Activated T-helper 17 cell treated with anti-CD3 and anti-CD28 coated beads, Interleukin-2, amount 50 U/mL, for 72 hours (primary cell): ENCODE measurements at places on chromosomes 7 and 10. TPM values are rescaled to one million over a fixed set of nuclear protein-coding genes. Genes with fewer than 3 reads are reported as not detected.

HOXA7 gene
- total RNA-seq, result not detected

DNA sequence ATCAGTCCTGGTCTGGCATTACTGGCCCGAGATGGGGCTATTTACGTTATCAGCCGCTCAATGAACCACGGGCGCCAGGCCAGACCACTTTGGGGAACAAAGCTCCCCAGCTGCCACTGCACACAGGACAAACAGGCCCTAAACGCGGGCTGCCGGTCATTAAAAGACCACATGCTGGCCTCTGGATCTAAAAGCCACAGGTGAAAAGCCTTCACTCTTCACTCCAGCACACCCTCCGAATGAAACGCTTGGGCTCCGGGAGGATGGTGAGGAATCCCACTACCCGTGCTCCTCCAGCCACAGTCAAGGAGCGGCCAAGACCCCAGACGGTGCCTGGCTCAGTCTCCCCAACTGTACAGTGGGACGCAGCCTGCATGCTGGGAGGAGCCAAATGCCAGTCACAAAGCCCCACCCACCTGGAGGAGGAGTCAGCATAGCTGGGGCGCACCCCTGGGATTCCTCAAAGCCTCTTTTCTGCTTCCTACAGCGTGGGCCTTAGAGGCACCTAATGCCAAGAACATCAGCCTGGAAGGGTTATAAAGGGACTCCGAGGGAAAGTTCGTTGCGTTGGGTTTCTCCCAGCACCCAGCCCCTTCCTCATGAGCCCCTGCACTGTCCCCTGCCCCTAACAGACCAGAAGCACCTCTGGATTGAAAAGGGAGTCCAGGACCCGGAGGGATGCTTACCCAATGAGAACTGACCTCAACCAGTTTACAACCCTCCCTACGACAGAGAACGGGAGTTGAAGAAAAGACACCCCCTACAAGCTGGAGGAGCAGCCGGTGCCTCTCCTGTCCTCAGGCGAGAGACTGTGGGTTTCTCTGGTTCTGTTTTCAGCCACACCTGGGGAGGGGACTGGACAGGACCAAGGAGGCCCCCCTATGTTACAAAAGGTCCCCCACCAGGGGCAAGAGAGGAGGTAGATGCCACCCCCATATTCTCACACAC is 4.7 kb downstream of the PDGFA start:
- no peak for ATAC-seq

GRCh38 chr7:18177815-18178660 is 150.4 kb upstream of the PRPS1L1 start:
- peak; percentile 82 for ATAC-seq

PARP12 gene
- 17.4 TPM for total RNA-seq

- ATAC-seq, result no peak
These were observed 1326.3 kb downstream of the XPNPEP1 start for GRCh38 chr10:108597031-108597430.

- ATAC-seq, result no peak
These were observed 5.9 kb upstream of the ITGA8 start for GRCh38 chr10:15725603-15726002.

GRCh38 chr7:148733496-148733895 is 34.8 kb downstream of the CUL1 start:
- no peak for ATAC-seq

ZNF425 gene
- total RNA-seq, result 0.77 TPM

- no peak for ATAC-seq
These were observed 274.0 kb downstream of the DGKB start for GRCh38 chr7:14628516-14628915.

- no peak for ATAC-seq
These were observed 409.8 kb downstream of the LRMDA start for GRCh38 chr10:75841266-75841665.

DNA sequence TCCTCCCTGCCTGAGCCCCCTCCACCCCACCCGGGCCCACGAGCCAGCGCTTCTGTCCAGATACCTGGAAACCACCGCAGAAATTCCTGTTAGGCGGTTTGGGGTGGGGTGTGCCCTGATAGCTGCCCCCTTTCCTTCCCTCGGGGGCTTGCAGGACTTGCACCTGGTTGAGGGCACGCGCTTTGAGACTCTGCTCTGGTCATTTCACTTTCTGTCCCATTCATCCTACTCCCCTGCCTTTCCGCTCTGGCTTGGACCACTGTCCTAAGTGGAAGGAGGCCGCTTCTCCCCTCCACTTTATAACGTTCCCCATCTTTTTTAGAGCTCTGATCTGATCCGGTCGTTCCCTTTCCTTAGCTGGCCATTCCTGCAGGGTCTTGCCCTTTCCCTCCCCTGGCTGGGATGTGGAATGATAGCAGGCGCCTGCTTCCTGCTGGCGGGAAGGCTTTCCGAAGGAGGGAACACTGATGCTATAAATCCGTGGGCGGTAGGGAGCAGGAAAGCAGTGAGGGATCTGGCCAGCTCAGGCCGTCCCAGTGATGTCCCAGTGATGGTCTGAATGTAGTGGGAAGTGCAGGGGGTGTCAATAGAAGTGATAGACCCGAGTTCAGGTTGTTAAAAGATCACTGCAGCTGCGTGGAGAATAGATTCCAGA is 852 bp upstream of the PRKAR1B start:
- ATAC-seq, result no peak

GRCh38 chr7:149293338-149293737 is 31.3 kb downstream of the ZNF783 start:
- no peak for ATAC-seq

- ATAC-seq, result no peak
These were observed 18.2 kb downstream of the TBC1D12 start for GRCh38 chr10:94420516-94420915.

- ATAC-seq, result no peak
These were observed 64.9 kb upstream of the MYO3A start for GRCh38 chr10:25869067-25869591.

DNA sequence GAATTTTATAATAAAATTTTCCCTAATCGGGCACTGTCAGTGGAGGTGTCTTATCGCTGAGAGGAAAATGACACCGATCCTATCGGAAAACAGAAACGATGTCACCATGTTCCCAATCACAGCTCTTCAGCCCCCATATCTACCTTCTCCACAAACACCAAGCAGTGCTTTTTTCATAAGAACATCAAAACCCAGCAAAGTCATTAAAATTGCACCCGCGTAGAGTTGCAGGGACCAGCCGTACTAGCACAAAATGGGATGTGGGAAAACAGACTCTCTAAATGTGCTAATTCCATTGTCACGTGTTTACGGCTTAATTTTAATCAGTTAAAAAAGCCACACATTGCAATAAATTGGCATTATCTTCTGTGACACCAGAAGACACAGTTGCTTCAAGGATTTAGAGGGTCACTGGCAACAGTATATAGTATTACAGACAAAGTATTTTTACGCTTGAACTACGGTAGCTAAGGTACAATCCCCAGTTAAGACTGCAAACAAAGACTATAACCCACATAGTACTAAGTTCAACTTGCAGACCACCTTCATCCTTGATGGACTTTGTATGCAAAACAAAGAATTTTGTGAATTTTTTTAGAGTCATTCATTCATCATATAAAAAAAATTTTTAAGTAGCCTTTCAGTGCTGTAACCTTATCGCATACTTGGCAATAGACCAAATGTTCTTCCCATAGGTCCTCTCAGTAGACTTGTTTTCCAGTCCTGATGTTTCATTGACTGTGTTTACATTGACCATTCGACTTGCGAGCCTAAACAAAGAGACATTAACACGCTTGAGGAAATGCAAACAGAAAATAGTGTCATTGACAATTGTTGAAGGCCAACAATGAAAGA is 116.0 kb downstream of the VTI1A start:
- no peak for ATAC-seq

TUBAL3 gene
- not detected for total RNA-seq

RNF148 gene
- not detected for total RNA-seq
